ENCODE measurements at places on chromosomes 7 and 10.
A peak's percentile ranks its signal among the peaks of the same experiment; 100 is the strongest.

- no peak for DNase-seq
Observed at GRCh38 chr7:158759245-158759614, 54.6 kb upstream of the NCAPG2 start.

DNA sequence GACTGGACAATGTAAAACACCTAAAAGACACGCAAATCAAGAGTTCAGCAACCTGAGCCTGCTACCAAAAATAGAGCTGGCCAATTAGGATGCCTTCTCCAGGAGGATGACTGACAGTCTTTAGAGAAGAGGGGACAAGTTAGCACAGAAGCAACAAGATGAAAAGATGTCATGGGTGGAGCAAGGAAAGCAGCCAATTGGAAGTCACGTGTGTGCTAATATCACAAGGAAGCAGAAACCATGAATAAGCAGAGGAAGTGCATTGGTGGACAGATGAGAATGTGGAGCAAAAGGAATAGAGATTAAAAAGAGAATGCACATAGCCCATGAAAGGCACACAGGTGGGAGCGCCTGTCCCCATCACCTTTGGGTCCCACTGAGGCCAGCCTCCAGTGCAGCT lies 148.1 kb downstream of the SLC25A13 start:
- no peak for DNase-seq

GRCh38 chr10:63375458-63375857 lies 90.3 kb downstream of the JMJD1C start:
- no peak for DNase-seq

DNA sequence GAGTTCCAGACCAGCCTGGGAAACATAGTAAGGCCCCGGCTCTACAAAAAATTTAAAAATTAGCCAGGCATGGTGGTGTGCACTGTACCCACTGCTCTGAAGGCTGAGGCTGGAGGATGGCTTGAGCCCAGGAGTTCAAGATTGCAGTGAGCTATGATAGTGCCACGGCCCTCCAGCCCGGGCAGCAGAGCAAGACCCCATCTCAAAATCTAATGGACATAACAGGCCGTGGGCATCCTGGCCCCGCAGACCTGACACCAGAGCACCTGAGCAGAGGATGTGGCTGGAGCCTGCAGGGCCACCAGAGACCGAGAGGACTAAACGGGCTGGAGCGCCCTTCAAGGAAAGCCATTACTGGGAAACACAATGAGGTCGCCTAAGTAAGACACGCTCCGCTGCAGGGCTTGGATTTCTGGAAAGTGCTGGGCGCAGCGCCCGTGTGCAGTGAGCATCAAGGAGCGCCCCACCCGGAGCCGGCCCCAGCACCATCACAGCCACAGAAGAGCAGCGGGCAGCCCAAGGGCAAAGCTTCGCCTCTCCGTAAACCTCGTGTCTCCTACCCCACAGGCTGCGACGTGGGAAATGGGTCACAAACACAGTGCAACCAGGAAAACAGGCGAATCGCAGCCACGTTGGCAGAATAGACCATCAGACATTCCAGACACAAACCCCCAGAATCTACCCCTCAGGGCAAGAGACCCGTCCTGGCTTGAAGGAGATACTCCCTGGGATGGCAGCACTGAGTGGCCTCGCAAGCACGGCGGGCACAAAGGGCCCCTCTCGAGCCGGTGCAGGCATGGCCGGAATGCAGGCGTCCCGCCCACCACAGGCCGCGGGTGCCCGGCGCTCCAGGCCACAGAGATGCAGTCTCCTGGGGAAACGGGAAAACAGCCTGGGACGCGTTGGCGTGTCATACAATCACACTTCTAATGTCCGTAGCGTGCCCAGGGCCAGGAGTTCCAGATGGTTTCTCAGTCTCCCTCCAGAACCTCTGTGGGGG lies 4.9 kb downstream of the RADIL start:
- no peak for DNase-seq

DNA sequence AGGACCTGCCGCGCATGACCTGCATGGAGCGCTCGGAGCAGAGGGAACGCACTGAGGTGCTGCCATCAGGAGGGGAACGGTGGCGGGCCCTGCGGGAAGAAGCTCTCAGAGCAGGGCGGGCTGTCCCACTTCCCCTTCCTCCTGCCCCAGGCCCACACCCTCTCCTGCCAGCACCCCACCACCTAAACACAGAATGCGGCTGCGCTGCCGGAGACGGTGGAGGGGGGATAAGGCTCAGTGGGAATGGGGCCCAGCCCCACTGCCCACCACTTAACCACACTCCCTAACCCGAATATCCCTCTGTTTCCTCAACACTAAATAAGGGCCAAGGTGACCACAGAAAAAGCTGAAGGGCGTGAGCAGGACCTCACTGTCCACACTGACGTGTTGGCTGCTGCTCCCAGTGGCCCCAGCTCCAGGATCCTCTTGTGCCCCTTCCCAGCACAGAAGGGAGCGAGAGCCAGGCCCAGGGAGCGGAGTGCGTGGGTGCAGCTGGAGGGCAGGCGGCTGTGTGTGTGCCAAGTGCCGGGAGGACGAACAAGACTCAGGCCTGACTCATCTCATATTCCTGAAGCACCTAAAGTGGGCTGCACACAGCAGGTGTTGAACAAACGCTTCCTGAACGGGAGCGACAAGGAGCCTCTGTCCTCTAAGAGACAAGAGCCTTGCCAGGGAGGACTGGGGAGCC lies 116.8 kb downstream of the MAD1L1 start:
- peak; percentile 12 for DNase-seq

- peak; percentile 51 for DNase-seq
Observed at GRCh38 chr7:157769526-157770215, 432.9 kb downstream of the DNAJB6 start.

DNA sequence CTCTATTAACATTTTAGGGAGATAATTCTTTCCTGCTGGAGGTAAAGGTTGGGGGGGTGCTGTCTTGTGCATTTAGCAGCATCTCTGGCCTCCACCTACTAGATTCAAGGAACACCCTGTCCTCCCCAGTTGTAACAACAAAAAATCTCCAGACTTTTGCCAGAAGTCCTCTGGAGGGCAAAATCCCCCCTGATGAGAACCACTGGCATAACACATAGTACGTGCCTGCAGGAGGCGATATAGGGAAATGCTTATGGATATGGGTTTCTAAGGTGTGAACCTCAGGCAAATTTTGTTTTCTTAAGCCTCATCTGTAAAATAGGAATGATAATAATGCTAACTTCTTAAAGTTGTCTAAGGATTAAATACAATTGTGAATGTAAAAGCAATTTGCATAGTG lies 2.9 kb upstream of the OSBPL3 start:
- DNase-seq = no peak

DNA sequence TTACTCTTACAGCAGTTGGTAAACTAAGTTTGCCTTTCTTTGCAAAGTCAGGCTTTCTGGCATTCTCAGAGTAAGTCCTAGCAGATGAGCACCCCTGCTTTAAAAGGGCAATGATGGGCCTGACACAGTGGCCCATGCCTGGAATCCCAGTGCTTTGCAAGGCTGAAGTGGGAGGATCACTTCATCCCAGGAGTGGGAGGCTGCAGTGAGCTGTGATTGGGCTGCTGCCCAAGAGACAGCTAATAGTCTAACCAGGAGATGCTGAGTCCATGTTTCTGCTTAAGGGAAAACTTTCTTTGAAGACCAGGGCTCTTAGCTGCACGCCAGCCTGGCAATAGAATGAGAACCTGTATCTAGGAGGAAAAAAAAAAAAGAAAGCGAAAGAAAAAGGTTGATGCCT lies 100.2 kb upstream of the MPP7 start:
- DNase-seq = peak; percentile 30

DNA sequence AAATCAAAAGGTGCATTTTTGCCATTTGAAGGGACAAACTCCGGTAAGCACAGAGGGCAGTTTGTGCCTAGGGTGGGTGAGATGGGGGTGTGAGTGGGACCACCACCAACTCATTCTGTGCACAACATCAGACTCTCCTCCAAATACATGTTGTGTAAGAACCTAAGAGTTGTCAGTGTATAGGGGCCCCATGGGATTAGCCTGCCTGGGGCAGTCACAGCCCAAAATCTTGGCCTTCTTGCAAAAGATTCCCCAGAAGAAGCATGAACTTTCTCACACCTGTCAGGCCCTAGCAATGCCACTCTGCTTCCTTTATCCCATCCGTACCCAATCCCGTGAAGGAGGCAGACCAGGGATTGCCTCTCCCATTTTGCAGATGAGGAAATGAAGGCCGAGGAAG lies 47.1 kb upstream of the NANOS1 start:
- no peak for DNase-seq

DNA sequence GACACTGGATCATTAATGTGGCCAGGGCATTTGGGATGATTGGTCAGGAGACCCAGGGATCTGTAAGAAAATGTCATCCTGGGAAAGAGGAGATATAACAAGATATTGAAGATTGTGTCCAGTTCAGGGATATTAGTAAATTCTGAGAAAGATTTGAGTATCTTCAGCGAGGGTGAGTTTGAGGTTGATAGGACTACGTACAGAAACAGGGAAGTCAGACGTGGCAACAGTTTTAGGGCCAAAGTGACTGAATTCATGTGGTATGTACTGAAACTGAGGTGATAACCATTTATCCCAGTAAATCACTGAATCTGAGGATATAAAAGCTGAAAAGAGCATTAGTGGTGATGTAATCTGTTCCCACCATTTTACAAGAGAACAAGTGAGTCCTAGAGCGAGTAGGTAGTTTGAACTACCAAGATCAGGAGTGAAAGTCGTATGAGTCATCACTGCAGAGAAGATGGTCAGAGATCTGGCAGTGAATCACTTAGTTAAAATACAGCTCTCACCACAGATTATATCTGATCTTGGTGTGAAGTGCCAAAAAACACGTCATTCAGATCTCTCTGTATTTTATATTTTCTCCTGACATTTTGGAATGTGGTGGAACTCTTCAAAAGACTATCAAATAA lies 220.5 kb downstream of the CDK14 start:
- no peak for DNase-seq

DNA sequence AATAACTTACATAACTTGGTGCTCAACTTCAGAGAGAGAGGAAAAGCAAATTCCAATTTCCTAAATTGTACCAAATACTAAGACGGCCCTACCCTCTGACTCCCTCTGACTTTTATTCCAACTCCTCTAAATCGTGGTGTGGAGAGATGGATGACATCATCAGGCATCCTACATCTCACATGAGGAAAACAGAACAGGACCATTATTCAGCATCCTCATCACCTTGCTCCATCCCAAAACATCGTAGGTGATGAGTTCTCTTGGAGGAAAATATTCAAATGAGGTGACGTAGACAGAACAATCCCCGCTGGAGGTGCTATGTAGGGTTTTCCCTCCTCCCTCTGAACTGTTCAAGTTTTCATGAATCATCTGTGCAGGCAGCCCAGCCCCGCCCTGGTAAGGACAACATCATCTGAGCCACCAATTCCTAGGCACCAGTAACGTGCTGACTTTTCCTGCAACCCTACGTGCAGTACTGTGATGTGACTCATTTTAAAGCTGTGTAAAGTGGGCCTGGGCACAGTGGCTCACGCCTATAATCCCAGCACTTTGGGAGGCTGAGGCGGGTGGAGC lies 167.2 kb downstream of the CALN1 start:
- DNase-seq = no peak

DNA sequence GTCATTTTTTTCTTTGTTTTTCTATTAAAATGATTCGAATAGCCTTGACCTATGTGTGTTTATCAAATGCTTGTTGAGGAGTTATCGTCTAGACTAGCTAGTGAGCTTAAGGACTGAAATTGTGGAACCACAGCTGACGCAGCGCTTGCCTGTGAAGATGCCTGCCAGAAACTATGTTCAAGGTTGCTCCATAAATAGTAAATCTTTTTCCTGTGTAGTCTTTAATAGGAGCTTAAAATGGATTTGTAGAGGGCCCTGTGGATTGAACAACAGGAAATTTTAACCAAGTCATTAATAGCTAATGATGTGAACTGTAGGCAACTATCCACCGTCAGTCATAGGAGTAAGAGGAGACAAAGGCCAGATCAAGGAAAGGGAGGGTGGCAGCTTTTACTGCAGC lies 145.1 kb downstream of the GNAI1 start:
- DNase-seq = no peak

DNA sequence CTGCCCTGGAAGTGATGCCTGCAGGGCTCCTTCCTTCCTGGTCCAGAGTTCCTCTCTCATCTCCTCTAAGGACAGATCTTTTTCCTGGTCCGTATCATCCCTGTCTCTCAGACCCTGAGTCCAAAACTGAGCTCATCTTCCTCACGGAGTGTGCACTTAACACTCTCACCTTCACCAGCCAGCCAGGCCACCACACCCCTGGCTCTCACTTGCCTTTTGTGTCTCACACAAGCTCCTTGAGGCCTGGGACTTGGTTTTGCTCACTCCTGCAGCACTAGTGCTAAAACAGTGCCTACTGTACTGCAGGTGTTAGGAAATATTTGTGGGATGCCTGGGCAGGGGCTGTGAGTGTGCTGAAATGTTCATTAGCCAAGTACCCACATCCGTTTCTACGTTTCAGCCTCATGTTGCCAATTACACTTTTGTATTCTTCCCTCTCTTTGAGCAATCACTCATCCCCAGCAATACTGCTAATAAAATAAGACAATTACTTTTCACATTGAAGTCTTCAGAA lies 21.4 kb upstream of the PARP12 start:
- no peak for DNase-seq

DNA sequence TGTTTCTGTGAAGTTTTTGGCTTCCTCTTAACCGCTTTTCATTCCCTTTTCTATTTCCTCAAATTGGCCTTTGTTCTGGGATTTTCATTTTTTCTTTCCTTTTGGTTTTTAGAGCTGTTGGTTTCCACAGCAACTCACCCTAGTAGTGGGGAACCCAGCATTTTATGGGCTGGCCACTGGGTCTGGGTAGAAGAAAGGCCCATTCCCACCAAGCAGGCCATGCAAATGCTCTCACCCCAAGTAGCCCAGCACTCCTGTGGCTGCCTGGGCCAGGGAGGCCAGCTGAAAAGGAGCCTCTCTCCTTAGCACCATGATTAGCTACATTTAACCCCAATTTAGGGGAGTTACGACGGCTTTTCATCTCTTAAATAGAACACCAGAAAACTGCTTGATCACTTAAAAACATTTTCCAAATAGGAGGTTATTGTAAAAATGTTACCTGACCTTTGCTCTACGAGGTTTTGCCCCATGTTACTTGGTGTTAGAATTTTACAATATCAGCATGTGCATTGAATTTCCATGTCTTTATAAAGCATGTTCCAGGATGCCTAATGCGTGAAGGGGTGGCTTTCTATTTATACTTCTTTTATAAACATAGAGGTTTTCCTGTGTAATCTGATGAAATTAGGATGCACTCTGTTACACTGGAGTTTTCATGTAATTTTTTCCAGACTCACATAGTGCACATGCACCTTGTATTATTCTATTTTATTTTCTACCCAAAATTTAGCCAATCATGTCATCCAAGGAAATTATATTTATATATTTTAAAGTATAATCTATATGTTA lies 75.4 kb downstream of the FAM171A1 start:
- DNase-seq = peak; percentile 26

GRCh38 chr10:89206402-89207180 lies 526 bp downstream of the CH25H start:
- no peak for DNase-seq

DNA sequence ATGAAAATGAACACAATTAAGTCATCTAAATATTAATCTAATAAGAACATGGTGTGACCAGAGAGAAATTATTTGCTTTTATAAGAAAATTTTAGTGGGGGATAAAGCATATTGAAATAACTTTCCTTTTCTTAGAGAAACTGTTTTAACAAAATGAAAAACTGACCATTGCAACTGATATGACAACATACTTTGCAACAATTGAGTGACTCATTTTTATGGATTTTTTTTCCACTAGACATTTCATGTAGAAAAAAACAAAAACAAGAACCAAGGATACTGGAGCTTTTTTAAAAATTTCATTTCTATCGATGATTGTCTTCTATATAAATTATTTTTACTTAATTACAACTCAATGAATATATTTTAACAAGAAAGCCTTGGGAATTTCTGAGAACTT lies 90.0 kb downstream of the C1GALT1 start:
- DNase-seq = peak; percentile 23

GRCh38 chr7:155358066-155358947 lies 60.6 kb downstream of the INSIG1 start:
- DNase-seq = no peak
